Endothelial cell of umbilical vein (primary cell): ENCODE measurements at places on chromosomes 5 and 9. TPM values are rescaled to one million over a fixed set of nuclear protein-coding genes. Genes with fewer than 3 reads are reported as not detected.
A peak's percentile ranks its signal among the peaks of the same experiment; 100 is the strongest.

- H3K27me3 ChIP-seq: peaks cover 10% of the 10 kb centered on the region
- no peaks in the 10 kb centered on the region for H3K36me3 ChIP-seq
- H3K27ac ChIP-seq: no peak overlapping the region
- peak; percentile 70 for DNase-seq
These were observed 245.8 kb upstream of the MAP3K1 start for GRCh38 chr5:56569566-56569965.

- no peak for DNase-seq
- no peak overlapping the region for H3K4me3 ChIP-seq
- H3K4me1 ChIP-seq: no peaks in the 10 kb centered on the region
- H3K27ac ChIP-seq: no peak overlapping the region
- no peaks in the 10 kb centered on the region for H3K27me3 ChIP-seq
- no peaks in the 10 kb centered on the region for H3K36me3 ChIP-seq
These were observed 47.3 kb upstream of the CDKN2AIPNL start for GRCh38 chr5:134459010-134459403.

DNA sequence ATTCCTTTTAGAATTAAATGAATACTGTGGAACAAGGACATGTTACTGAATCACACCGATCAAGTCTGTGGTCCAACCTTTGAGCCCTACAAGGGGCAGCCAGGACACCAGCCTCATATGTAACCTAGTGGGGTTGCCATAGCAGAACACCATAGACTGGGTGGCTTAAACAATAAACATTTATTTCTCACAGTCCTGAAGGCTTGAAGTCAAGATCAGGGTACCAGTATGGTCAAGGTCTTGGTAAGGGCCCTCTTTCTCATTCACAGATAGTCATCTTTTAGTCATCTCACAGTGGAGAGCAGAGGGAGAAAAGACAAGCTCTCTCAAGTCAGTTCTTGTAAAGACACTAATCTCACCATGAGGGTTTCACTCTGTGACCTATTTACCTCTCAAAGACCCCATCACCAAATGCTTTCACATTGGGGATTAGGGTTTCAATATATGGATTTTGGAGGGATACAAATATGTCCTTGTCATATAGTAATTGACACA, 422.5 kb downstream of the GADD45G start:
- no peak overlapping the region for H3K4me3 ChIP-seq
- H3K27ac ChIP-seq: no peak overlapping the region
- no peak for DNase-seq
- no peaks in the 10 kb centered on the region for H3K27me3 ChIP-seq
- no peaks in the 10 kb centered on the region for H3K4me1 ChIP-seq
- H3K36me3 ChIP-seq: no peaks in the 10 kb centered on the region

DNA sequence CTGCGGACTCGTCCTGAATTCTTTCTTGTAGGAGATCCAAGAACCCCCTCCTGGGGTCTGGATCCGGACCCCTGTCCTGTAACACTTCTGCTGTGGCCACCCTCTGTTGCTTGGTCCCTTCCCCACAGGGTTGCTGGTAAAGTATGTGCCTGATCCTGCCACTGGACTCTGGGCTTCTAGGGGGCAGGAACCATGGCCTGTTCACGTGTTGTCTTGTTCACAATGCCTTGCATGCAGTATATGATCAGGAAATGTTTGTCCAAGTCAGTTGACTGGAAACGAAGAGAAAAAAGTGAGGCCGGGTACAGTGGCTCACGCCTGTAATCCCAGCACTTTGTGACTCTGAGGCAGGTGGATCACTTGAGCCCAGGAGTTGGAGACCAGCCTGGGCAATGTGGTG, 139.3 kb upstream of the ALDH1B1 start:
- DNase-seq: no peak
- H3K27ac ChIP-seq: no peak overlapping the region
- H3K4me1 ChIP-seq: no peaks in the 10 kb centered on the region
- no peaks in the 10 kb centered on the region for H3K36me3 ChIP-seq
- peaks cover 7% of the 10 kb centered on the region for H3K27me3 ChIP-seq
- no peak overlapping the region for H3K4me3 ChIP-seq

DPM2 gene
- total RNA-seq: 41.9 and 47.9 TPM in 2 replicates

GRCh38 chr9:97668485-97668884, 28.7 kb downstream of the XPA start:
- DNase-seq: no peak
- no peak overlapping the region for H3K27ac ChIP-seq
- no peak overlapping the region for H3K4me3 ChIP-seq
- no peaks in the 10 kb centered on the region for H3K27me3 ChIP-seq
- peaks cover 33% of the 10 kb centered on the region for H3K36me3 ChIP-seq

DNA sequence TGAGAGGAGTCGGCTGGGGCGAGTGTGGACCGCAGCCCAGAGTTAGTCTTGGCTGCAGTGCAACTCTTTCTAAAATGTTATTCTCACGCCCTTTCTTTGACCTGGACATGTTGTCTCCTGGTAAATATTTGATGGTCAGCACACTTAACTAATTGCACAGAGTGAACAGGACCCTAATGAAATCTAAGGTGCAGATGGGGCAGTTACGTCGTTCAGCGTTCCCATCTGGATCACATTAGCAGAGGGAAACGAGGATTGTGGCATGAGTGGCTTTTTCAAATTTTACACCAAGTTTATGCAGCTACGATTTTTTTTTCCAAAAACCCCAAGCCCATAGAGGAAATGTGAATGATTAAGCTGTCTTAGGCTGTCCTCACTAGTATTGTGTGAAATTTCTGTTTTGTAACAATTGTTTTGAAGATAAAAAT, 483 bp downstream of the C9orf85 start:
- no peaks in the 10 kb centered on the region for H3K36me3 ChIP-seq
- peaks cover 20% of the 10 kb centered on the region for H3K4me1 ChIP-seq
- no peaks in the 10 kb centered on the region for H3K27me3 ChIP-seq
- peak; percentile 89 for DNase-seq

- no peaks in the 10 kb centered on the region for H3K27me3 ChIP-seq
- no peaks in the 10 kb centered on the region for H3K36me3 ChIP-seq
- no peak overlapping the region for H3K4me3 ChIP-seq
These were observed 6.7 kb downstream of the SPZ1 start for GRCh38 chr5:80326468-80326867.

CLIC3 gene
- total RNA-seq: not detected in 2 replicates

GRCh38 chr9:95116808-95117204, 200.7 kb downstream of the FANCC start:
- no peaks in the 10 kb centered on the region for H3K27me3 ChIP-seq
- H3K27ac ChIP-seq: no peak overlapping the region
- no peak for DNase-seq
- H3K4me1 ChIP-seq: no peaks in the 10 kb centered on the region

DNA sequence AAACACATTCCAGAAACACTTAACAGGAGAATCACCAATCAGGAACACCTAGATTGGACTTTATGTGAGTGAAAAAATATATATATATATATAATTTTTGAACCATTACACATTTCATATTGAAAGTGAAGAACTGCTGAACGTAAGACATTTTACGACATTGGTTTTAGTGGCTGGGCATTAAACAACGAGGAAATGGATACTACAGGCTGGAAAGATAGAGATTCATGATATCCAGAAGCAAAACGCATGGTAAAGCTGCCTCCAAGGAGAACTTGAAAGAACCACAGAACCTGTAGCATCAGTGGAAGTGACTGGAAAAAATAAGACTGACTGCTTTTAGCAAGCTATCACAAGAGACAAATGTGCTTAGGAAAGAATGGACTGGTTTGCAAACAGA, 13.2 kb upstream of the NDUFS4 start:
- H3K27me3 ChIP-seq: peaks cover 4% of the 10 kb centered on the region
- H3K4me1 ChIP-seq: no peaks in the 10 kb centered on the region
- H3K27ac ChIP-seq: no peak overlapping the region
- no peaks in the 10 kb centered on the region for H3K36me3 ChIP-seq
- DNase-seq: no peak

GRCh38 chr5:42948961-42949347, 91.2 kb downstream of the ANXA2R start:
- peaks cover 28% of the 10 kb centered on the region for H3K4me1 ChIP-seq
- peak overlapping the region; percentile 51 for H3K4me3 ChIP-seq
- no peaks in the 10 kb centered on the region for H3K36me3 ChIP-seq
- DNase-seq: no peak
- no peaks in the 10 kb centered on the region for H3K27me3 ChIP-seq

DNA sequence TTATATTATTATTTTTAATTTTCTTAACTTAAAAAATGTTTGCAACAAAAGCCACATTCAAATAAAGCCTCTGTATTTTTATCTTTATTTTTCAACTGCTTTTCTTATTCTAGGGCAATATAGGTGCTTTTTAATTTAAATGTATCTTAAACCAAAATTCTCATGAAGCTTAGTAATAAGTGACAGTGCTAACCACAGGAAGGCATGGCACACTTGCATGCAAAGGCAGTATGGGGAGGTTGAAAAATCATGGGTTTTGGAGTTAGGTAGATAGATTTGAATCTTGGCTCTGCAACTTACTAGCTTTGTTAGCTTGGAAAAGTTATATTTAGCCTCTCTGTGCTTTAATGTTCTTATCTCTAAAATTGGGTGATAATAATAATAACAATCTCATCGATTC, 458.0 kb downstream of the DMAC1 start:
- no peaks in the 10 kb centered on the region for H3K27me3 ChIP-seq
- DNase-seq: no peak
- no peaks in the 10 kb centered on the region for H3K36me3 ChIP-seq
- no peak overlapping the region for H3K27ac ChIP-seq
- no peaks in the 10 kb centered on the region for H3K4me1 ChIP-seq
- no peak overlapping the region for H3K4me3 ChIP-seq

GRCh38 chr5:144151026-144151425, 19.4 kb downstream of the YIPF5 start:
- peaks cover 10% of the 10 kb centered on the region for H3K4me1 ChIP-seq
- H3K36me3 ChIP-seq: no peaks in the 10 kb centered on the region
- DNase-seq: no peak

DNA sequence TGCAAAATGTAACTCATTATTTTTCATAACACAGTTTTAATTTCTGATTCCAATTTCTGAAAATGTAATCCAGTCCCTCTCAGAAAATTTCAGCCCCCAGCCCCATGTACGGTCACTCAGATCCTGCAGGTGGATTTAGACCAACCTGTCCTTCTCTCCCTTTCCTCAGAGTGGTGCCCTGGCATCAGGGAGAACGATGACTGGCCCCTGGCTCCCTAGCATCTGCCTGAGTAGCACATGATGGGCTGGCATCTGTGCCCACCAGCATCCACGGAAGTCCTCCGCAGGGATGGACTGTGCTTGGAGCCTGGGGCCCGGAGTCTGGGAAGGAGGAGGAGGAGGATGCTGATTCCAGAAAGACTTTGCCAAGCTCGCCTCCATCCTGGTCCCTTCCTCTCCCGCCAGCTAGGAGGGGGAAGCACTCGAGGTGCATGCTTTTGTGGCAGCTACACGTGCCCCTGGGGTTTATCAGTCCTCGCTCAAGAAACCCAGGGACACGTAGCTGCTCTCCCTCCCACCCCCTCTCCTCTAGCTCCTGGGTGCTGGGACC, 54.4 kb upstream of the RUFY1 start:
- no peak overlapping the region for H3K4me3 ChIP-seq
- H3K36me3 ChIP-seq: no peaks in the 10 kb centered on the region
- H3K4me1 ChIP-seq: no peaks in the 10 kb centered on the region
- no peak overlapping the region for H3K27ac ChIP-seq
- no peaks in the 10 kb centered on the region for H3K27me3 ChIP-seq

DNA sequence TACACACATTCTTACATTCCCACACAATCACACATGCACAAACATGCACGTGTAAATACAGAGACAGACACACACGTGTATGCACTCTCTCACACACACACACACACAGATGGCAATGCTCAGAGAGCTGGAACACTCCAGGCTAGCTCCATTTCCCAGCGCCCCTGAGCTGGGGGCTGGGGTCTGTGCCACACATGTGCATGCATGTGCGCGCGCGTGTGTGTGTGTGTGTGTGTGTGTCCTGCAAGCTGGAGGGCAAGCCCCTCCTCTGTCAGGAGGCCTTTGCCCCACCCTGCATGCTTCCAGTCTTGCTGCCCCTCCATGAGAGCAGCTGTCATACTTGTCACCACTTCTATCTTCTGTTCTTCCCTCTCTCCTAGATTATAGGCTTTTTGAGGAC, 16.6 kb upstream of the S1PR3 start:
- no peak overlapping the region for H3K4me3 ChIP-seq
- H3K27ac ChIP-seq: no peak overlapping the region
- DNase-seq: no peak
- peaks cover 3% of the 10 kb centered on the region for H3K27me3 ChIP-seq
- H3K36me3 ChIP-seq: no peaks in the 10 kb centered on the region

- no peak for DNase-seq
- H3K36me3 ChIP-seq: no peaks in the 10 kb centered on the region
- no peaks in the 10 kb centered on the region for H3K4me1 ChIP-seq
- no peak overlapping the region for H3K27ac ChIP-seq
- no peaks in the 10 kb centered on the region for H3K27me3 ChIP-seq
These were observed 120.1 kb downstream of the SNX18 start for GRCh38 chr5:54637654-54638053.

TTC23L gene
- total RNA-seq: 0.25 TPM in 1 of 2 replicates, not detected in the other

GRCh38 chr5:124655921-124656511, 90.4 kb downstream of the ZNF608 start:
- DNase-seq: peak; percentile 97
- no peaks in the 10 kb centered on the region for H3K36me3 ChIP-seq
- H3K4me3 ChIP-seq: no peak overlapping the region
- peak overlapping the region; percentile 79 for H3K27ac ChIP-seq

SHROOM1 gene
- total RNA-seq: 20.9 and 21.0 TPM in 2 replicates
